Activated naive CD4-positive, alpha-beta T cell treated with Interleukin-2 at 50 U/mL for 16 hours (primary cell): ENCODE measurements at places on chromosomes 7 and 10.
A peak's percentile ranks its signal among the peaks of the same experiment; 100 is the strongest.

DNA sequence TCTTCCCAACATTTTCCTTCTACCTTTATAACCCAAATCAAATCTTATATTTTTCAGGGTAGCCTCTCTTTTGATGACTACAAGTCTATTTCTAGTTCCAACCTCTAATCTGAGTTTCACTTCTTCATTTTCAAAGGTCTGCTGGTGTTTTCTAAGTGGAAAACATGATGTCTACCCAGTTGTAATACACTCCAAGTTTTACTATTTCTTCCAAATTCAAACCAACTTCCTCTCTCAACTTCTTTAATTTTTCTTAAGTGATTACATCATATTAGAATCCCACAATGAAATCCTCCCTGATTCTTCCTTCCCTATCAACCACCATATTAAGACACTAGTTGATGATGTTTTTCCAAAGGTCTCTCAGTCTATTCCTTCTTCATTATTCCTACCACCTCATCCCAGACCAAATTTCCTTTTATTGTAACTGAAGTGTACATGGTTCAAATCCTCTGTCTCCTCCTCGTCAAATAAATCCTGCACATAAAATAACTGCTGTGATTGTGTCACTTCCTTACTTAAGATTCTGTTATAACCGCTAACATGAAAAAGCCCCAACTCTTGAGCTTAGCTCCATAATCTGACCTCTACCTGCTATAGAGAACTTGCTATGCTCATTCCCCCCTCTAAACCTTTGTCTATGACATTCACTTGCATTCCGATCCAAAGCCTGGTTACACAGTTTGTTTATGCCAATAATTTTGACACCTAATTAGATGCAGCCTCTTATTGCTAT lies 12.7 kb downstream of the TAS2R38 start:
- no peak for DNase-seq

DNA sequence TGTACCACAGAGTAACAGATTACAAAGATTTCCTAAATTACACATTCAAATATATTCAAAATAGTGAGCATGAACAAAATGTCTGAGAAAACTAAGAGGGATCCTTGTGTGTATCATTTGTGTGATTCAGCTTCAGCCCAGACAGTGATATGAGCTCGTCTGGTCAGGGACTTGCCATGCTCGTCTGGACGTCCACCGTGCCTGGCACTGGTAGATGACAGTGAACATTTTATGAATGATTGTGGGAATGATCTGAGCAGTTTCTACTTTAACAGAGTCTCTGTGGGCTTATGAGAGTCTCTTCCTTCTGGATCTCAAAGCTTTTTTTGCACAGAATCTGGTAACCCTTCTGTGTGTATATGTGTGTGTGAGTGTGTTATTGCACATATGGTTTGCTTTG lies 34.2 kb upstream of the ANKRD2 start:
- DNase-seq = no peak

GRCh38 chr7:2109936-2110609 lies 122.7 kb downstream of the MAD1L1 start:
- DNase-seq = peak; percentile 61

DNA sequence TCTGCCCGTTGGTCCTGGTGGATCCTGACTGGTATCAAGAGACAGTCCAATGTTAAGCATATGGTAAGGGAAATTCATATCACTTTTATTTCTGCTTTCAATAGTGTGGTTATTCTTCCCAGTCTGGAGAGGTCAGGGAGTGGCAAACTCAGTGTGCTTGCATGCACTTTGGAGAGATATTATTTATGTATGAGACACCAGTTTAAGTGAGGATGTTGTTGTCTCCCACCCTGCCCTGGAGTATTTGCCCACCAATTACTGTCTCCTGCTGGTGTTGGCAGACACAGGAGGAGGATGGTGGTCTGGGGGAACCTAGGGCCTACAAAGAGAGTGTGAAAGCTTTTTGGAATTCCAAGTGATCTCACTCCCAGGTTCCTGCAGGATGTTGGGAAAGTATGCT lies 59.7 kb downstream of the OR13A1 start:
- DNase-seq = no peak

DNA sequence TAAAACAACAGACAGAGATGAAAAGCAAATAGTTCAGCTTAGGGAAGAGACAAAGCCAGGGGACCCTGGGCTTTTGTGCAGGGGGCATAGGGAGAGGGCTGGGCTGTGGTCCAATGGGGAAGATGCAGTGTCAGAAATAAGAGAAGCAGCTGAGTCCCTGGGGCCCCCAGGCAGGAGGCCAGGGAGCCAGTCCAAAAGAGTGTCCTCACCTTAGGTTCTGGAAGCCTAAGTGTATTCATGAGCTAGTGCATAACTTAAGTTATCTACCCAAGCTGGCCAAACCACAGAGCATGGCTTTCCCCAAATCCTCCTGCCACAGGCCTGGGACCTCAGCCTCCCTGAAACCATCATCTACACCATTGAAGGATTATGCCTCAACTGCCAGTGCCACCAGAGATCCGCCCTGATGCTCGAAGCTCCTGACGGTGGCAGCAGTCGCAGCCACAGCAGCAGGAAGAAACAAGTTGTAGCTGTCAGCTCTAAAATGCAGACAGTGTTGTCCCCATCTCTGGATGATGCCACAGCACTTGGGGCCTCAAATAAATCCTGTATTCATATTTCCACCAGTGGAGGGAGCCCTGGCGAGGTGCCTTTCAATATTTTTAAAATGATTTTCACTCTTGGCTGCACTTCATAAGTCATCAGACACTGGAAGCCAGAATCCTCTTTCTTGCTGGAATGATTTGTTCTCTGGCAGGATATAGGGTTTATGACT lies 574.6 kb downstream of the GRID1 start:
- no peak for DNase-seq
